ENCODE measurements at places on chromosomes 7 and 10. TPM values are rescaled to one million over a fixed set of nuclear protein-coding genes. Genes with fewer than 3 reads are reported as not detected.

The DKK1 gene
- total RNA-seq: not detected

DNA sequence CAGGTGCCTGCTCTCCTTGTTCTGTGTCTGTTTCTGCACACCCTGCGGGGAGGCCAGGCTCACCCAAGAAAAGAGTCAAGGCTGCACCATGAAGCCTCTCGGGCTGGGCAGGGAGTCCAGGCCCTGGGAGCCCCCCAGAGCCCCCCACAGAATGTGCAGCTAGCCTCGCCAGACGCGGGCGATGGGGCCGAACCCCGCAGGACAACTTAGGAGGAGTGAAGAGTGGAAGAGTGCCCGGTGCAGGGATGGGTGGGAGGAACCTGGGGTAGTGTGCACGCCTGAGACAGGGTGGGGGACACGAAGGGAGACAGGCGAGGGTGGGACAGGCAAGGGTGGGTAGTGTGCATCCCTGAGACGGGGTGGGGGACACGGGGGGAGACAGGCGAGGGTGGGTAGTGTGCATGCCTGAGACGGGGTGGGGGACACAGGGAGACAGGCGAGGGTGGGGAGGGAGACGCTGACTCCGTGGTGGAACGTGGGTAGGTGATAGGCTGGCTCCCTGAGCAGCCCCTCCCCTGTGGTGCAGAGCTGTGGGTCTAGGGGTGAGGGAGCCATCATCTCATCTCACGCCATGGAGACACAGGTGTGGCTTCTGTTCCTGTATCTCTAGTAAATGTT is 615.4 kb downstream of the DNAJB6 start:
- ATAC-seq: no peak

DNA sequence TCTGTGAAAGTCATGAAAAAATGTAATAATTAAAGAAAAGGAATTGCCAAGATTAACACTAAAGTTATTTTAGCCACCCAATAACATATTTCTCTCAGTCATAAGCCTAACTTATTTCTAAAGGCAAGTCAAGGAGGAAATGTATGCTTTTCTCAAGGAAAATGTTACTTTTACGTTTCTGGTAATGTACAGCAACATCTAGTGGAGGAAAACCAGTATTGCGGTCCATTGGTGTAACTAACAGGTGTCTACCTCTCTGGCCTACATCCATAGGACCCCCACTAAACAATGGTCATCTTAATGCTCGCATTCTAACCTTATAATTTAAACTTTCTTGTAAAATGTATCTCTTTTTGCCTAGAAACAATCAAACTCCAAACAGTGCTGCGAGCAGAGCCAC is 437.5 kb downstream of the KIF20B start:
- no peak for ATAC-seq

The PKD1L1 gene
- total RNA-seq: 0.27 TPM

The GRID2IP gene
- 0.27 TPM for total RNA-seq

The CH25H gene
- 1.2 TPM for total RNA-seq
